ENCODE measurements at places on chromosomes 2 and 18.

GRCh38 chr2:234521536-234521935 is 24.7 kb upstream of the ARL4C start:
- no peak for DNase-seq

GRCh38 chr2:241744028-241744754 is 9.8 kb downstream of the D2HGDH start:
- no peak for DNase-seq

DNA sequence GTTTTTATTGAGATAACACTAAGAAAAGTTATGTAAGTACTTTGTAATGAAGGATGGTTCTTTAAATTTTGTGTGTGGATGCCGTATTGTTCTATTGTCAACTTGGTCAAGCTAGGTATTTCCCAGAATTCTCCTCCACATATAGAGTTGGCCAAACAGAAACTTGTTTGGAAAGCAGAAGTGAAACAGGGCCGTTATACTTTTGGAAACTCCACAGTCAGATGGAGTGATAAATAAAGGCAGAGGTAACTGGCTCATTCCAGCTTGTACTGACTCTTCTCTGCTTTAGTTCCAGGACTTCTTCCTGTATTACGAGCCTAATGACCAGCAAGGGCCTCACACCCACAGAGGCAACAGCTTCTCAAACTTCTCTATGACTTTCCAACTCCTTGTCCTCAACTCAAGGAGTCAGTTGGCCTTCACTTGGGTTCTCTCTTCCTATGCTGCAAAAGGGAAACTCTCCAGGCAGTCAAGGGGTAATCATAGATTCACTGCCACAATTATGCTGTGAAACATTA is 16.4 kb upstream of the STARD7 start:
- no peak for DNase-seq

GRCh38 chr2:160465002-160465401 is 28.6 kb downstream of the RBMS1 start:
- no peak for DNase-seq

GRCh38 chr2:20972110-20972509 is 71.8 kb downstream of the APOB start:
- no peak for DNase-seq

- no peak for DNase-seq
Measured at GRCh38 chr18:50133526-50133925, 61.4 kb downstream of the MYO5B start.

- no peak for DNase-seq
Measured at GRCh38 chr2:129293326-129293725, 686.1 kb upstream of the RAB6C start.

- DNase-seq, result no peak
Measured at GRCh38 chr18:48973731-48974130, 23.0 kb upstream of the SMAD7 start.

All from NCI-H1436 treated with DMSO at 0.1 percent for 48 hours (cell line).